ENCODE measurements at places on chromosomes 6 and 20. TPM values are rescaled to one million over a fixed set of nuclear protein-coding genes. Genes with fewer than 3 reads are reported as not detected.

RPL10A gene
- 2,227 TPM for total RNA-seq

RBBP9 gene
- total RNA-seq = 18.3 TPM

LRRC73 gene
- 0.10 TPM for total RNA-seq

TRDN gene
- not detected for total RNA-seq

HLA-DRA gene
- total RNA-seq = 9.8 TPM

MYH7B gene
- 0.33 TPM for total RNA-seq

IBTK gene
- 27.0 TPM for total RNA-seq

DDO gene
- not detected for total RNA-seq

All from activated naive CD8-positive, alpha-beta T cell treated with anti-CD3 and anti-CD28 coated beads for 36 hours (primary cell).